ENCODE measurements at places on chromosomes 6 and 20.

DNA sequence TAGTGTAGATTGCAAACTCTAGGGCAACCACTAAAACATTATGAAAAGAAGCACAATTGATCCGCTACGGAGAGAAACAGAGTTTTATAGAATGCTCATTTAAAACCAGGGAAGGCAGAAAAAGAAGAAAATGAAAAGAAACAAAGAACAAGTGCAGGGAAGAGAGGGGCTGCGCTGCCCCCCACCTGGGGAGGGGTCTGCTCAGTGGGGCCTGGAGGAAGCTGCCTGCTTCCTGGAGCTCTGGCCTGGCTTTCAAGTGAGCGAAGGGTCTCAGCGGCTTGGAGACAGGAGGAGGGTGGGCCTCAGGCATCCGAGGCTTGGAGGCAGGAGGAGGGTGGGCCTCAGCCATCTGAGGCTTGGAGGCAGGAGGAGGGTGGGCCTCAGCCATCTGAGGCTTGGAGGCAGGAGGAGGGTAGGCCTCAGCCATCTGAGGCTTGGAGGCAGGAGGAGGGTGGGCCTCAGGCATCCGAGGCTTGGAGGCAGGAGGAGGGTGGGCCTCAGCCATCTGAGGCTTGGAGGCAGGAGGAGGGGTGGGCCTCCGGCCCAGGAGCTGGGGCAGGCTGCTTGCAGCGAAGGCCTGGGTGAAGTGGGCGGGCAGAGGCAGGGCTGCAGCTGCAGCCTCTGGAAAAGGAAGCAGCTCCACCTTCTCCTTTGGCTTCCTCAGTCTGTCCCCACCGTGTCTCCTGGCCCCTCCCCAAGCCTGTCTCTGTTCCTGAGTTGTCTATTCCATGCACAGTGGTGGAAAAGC is 406.3 kb downstream of the TAF4 start:
- no peak for DNase-seq

DNA sequence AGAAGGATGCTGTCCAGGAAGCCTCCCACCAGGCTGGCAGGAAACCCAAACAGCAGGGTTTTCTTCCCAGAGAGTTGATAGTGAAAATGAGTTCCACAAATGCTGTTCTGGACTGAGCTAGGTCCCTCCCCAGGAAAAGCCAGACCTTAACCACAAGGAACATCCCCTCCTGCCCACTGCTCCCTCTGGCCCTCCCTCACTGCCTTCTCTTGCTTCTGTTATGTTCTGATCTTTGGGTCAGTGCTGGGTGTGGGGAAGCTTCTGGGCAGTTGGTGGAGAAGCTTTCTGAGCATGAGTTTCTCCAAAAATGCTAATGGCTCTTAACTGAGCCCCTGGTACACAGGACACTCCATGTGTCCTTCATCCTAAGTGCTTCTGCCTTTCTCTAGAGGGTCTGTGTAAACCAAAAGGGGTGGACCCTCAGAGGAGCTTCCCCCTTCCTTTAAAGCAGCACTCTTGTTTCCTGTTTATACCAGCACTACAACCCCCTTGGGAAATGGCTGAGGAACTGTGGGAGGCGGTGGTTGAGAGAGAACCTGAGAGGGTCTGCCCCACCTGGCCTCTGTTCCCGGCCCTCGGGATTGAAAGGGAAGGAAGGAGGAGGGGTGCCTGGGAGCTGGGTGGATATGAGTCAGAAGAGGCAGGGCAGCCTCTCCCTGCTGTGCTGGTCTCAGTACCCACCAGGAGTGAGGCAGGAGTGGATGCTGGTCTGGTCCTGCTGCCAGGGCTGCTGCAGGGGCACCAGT is 42.0 kb downstream of the CDS2 start:
- DNase-seq = no peak

DNA sequence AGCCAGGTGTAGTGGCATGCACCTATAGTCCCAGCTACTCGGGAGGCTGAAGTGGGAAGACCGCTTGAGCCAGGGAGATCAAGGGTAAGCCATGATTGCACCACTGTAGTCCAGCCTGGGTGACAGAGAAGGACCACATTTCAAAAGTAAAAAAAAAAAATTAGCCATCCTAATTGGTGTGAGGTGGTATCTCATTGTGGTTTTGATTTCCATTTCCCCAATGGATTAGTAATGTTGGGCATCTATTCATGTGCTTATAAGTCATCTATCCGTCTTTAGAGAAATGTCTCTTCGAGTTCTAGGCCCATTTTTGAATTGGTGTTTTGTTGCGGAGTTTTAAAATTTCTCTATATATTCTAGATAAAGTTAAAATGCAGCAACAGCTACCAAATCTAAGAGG is 21.7 kb downstream of the ABHD12 start:
- no peak for DNase-seq

DNA sequence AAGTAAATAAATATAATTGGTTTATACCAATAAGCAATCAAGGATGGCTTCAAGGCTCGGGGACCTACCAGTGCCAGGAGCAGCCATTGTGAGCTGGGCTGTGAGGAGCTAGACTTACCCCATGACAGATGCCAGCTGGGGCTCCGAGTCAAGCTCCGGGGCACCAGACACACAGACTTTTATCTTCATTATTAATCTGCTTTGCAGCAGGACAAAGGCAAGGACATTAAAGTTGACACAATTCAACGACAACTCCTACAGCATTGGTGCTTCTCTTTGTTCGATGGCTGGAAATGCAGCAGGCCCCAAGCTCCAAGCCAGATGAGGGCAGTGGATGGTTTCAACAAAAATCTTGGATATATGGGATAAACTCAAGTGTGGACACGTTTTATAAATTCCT is 68.3 kb downstream of the CD24 start:
- no peak for DNase-seq

DNA sequence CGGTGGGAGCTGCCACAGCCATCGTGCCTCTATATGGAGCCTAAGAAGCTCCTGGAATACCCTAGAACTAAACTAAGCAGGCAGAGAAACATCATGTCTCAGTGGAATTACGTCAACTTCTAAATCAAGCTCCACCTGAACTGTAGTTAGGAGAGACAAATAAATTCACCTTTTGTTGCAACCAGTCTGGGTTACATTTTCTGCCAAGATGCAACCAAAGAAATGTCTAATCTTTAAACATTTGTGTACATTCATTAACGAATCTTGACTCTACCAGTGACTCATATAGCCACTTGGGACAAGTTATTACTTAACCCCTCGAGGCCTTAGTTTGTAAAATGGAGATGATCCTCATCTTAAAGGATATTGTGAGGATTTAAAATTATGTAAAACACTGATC is 8.9 kb downstream of the PTPRK start:
- no peak for DNase-seq

DNA sequence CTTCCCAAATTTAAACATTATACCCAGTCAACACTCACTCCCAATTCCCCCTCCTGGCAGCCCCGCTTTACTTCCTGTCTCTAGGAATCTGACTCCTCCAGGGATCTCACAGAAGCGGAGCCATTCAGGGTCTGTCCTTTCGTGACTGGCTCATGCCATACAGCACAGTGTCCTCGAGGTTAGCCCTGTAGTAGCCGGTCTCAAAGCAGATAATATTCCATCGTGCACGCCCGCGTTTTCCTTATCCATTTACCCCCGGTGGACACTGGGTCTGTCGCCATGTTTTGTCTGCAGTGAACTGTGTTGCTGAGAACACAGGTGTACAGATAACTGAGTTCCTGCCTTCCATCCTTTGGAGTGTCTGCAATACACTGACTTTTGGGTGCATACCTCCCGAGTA is 95.3 kb downstream of the TTLL2 start:
- no peak for DNase-seq

Data from hematopoietic multipotent progenitor cell treated with erythropoietin and hydrocortisone succinate and interleukin-3 and kit ligand, for 15 days (in vitro differentiated cells).